ENCODE measurements at places on chromosomes 12 and 14.

GRCh38 chr14:88289234-88289633 is 33.8 kb downstream of the KCNK10 start:
- DNase-seq: no peak

DNA sequence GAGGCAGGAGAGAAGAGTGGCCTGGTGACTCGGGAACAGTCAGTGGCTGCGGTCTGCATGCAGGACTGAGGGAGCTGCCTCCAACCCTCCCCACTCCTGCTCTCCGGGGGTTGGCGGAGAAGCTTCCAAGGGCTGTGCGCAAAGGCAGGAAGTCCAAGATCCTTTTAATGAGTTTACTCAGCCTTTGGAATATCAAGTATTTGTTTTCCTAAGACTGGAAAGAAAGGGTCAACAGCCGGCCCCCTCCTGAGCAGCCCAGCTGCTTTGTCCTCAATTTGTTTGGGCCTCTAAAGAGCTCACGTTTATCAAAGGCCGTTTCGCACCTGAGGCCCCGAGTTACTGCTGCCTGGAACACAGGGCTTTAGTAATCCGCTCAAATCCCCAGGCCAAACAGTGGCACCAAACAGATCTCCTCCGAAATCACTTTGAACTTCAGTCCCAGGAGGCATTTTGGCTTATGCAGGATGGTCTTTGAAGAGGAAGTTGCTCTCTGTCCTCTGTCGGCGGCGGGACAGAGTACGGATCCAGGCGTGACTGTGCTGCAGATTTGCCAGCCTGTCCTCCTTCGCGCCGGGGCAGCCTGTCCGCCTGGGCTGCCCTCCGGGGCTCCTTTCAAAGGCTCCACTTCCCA is 117.2 kb upstream of the FZD10 start:
- DNase-seq: no peak

DNA sequence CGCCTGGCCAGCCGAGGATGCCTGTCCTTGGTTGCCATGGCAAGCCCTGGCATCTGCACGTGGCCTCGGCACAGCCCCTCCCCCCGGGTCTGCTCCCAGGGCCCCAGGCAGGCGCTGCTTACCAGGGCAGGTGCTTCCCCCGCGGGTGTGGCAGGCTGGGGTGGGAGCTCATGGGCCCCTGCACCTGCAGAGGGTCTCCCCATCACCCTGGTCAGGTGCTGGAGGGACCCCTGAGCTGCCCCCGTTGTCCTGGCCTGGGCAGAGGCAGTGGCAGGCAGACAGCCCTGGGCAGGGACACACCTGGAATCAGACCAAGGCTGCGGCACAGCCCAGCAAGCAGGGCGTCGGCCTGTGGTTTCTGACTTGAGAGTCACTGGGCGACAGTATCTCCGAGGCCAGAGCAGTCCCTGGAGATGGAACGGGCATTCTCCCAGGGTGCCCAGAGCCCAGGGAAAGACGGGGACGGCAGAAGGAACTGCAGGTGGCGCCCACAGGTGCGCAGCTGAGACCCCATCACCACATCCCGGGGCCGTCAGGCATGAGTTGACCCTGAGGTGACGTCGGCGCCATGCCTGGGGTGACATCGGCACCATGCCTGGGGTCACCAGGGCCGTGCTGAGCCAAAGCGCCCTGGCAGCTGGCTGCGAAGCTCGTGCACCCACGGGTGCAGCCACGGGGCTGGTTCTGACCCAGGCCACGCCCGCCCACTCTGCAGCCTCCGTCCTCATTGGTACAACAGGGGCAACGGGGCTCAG is 56.1 kb upstream of the FBRSL1 start:
- DNase-seq: no peak

- DNase-seq: no peak
Measured at GRCh38 chr14:67444395-67444794, 32.4 kb upstream of the PLEK2 start.

- DNase-seq: no peak
Measured at GRCh38 chr12:104486943-104487819, 30.4 kb downstream of the CHST11 start.

- no peak for DNase-seq
Measured at GRCh38 chr12:109767456-109767855, 53.8 kb downstream of the FAM222A start.

DNA sequence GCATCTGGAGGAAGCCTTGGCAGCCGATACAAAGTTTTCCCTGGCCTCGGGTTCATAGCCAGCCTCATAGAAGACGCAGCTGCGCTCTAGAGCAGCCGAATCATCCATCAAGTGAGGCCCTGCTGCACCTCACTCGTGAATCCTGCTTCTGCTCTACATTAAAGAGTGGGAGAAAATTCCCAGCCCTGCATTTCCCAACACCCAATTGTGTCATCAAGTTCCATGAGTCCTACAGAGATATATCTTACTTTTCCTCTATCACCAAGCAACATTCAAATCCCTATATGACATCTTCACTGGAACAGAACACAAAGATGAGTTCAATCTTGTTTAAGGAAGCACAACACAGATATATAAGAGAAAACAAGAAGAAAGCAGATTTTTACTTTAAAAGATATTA is 139.3 kb downstream of the TTC7B start:
- DNase-seq: no peak

DNA sequence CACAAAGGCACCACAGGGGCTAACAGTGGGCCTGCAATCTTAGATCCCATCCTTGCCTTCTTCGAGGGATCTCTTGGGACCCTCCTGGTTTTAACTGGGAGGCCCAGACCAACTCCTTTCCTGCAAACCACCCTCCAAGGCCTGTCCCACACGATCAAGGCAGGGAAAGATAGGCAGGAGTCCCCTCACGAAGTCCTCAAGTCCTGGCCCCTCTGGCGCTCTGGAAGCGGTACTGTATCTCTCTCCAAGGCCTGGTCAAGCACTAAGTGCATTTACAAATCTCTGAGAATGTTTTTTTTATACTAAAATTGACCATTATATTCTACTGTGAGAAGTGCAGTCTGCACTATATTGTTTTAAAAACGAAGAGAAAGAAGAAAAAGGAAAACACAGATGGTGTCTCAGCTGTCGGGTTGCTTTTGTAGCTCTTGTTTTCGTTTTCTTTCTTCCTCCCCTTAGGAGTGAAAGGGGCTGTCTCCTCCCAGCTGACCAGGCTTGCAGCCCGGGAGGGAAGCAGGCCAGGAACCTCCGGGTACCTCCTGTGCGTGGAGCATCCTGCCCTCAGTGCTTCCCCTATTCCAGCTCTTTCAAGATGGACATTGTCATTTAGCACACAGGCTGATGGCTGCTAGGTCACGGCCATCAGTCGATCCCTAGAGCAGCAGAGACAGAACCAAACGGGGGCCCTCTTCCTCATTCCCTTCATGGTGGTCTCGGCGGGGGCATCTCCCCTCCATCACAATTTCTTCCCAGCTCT is 56.7 kb downstream of the FAM222A start:
- no peak for DNase-seq

DNA sequence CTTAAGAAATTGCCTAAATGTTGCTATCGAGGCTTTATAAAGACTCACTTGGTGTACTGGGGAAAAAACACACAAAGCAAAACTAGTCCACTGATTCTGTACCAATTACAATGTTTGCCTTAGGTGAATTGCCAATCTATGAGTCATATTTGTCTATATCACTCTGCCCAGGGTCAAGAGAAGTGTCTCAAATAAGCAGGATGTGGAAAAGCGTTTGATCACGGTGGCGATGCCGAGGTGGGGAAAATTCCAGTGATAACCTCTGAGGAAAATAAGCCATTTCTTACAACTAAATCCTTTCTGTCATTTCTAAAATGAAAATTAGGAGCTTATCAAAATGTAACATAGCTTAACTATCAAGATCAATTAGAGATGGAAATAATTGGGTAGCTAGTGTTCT is 148.6 kb upstream of the DIO3 start:
- DNase-seq: no peak

DNA sequence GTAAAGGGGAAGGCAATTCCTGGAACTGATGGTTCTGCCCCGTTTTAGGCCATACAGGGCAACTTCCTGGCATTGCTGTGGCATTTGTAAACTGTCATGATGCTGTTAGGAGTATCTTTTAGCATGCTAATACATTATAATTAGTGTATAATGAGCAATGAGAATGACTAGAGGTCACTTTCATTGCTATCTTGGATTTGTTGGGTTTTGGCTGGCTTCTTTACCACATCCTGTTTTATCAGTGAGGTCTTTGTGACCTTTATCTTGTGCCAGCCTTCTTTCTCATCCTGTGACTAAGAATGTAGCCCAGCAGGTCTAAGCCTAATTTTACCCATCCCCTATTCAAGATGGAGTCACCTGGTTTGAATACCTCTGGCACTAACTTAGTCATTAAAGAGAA is 51.2 kb downstream of the TESPA1 start:
- DNase-seq: no peak

- no peak for DNase-seq
Measured at GRCh38 chr12:115010324-115010995, 326.5 kb upstream of the TBX3 start.

DNA sequence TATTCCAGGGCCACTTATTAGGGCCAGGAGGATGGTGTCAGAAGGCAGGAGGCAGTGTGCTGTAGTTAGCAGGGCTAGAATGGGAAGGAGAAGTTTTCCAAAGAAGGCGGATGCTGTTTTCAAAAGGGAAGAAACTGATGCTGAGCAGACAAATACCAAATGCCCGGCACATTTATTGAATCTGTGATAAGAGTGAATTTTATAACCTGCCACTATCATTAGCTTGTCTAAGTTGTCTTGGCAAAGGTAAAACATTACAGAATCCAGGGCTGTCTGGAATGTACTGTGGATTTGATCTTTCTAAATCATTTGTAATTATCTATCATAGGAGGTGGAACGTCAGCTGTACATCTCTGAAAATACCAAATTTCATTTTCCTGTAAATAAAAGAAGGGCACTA is 40.8 kb downstream of the NDUFA12 start:
- peak; percentile 43 for DNase-seq

DNA sequence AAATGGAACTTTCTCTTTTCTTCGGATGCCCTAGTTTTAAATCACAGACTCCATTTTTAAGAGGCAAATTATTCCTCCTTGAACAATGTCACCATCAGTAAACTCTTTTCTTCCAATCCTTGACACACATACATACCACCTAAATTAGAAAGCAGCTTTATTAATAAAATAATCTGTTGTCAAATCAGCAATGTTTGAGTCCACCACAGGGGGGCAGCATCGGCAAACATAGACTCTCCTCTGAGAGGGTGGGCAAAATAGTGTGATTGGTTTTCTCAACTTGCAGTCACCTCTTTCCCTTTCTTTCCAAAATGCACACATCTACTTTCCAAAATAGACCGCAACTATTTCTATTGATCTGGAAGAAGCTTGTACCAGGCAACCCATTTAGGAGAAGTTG is 438.4 kb upstream of the OR4E1 start:
- no peak for DNase-seq

- DNase-seq: no peak
Measured at GRCh38 chr14:24162093-24162492, 1.0 kb downstream of the IRF9 start.

GRCh38 chr12:110104188-110105094 is 19.7 kb upstream of the IFT81 start:
- peak; percentile 20 for DNase-seq

DNA sequence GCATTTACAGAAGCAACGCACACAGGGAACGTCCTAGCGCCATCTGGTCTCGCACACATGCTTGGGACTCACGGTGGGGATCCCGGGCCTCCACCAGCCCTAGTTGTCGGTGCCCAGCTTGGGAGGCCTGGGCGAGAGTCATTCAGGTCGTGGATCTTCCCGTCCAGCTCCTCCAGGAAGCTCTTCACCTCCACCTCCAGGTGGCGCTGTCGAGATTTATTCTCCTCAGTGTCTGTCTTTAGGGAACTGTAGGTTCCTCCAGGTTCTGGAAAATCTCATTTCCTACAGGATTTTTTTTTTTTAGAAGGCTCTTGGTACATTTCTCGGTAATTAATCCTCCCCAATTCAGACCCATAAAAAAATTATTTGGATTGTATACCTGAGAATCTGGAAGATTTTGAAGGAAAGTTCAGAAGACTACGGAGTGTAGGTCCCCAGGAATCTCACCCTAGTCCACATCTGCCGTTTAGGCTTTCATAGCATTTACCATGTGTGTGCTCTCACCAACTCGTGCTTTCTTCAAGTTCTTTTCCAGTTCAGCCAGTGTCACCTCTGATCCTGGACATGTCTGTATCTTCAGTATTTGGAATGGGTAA is 910.0 kb downstream of the TMEM121 start:
- peak; percentile 28 for DNase-seq

- DNase-seq: no peak
Measured at GRCh38 chr14:42854061-42854460, 1247.4 kb downstream of the LRFN5 start.

GRCh38 chr14:105450864-105451720 is 23.5 kb upstream of the CRIP2 start:
- DNase-seq: no peak

- peak; percentile 32 for DNase-seq
Measured at GRCh38 chr12:57983146-57983857, 41.9 kb downstream of the ATP23 start.

- DNase-seq: no peak
Measured at GRCh38 chr14:90645842-90646443, 170.3 kb downstream of the TTC7B start.

GRCh38 chr12:107378609-107379008 is 285.3 kb upstream of the CRY1 start:
- DNase-seq: no peak

DNA sequence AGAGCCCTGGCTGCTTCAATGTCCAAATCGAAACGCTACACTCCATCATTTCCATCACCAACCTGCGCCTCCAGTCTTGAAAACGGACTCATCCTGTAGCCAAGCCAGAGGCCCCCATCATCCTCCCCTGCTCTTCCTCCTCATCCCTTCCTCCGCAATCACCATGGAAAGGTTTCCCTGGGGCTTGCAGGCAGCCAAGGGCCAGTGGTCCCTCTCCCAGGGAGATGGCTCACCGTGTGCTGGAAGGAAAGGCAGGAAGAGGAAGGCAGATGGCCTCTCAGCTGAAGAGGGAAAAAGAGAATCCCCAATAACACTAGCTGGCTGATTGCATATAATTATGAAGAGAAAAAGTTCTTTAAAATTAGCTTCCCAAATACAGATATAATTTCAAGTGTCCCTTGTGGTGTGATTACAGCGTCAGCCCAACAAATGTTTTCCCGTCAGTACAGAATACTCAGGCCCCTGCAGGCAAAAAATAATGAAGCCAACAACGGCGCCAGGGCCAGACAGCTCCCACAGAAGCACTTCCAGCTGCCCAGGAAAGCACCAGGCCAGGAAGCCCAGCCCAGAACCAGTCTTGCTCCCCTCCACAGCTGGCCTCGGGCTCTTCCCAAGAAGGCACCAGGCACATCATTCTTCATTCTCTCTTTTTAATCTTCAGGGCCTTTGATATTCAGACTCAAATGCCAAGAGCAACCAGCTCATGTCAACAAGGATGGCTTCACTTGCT is 24.7 kb downstream of the ITPK1 start:
- DNase-seq: no peak

- no peak for DNase-seq
Measured at GRCh38 chr12:275812-276211, 13.2 kb upstream of the SLC6A13 start.

GRCh38 chr14:61438860-61439765 is 117.7 kb downstream of the PRKCH start:
- DNase-seq: no peak

DNA sequence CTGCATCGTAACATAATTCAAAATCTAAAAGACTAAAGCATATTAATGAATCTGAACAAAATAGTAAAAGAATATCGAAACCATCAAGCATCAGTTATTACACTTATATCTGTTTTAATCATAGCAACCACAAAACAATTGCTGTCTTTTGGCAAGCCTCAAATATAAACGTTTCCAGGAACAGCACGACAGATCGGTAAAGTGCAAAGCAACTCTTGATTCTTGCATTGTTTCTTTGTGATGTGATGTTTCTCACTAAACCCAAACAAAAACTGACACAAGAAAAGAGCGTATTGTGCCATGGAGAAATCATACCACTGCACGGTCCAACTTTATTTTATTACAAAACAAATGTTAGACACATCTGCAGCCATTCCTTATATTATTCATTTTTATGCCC is 9.2 kb upstream of the MYF6 start:
- no peak for DNase-seq
